ENCODE measurements at places on chromosomes 5 and 9.

DNA sequence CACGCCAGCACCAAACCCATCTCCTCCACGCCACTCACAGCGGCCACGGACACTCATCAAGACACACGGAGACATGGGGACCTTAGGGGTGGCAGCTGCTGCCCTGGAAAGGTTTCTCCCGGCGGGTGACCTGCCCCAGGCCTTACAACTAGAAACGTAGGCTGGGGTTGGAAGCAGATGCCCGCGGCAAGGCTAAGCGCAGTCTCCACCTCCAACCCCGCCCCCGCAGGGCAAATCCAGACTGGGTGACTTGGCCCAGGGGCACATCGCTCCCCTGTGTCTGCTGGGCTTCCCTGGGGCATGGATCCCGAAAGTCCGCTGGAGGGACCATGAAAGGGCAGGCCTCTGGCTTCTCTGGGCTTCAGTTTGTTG lies 12.0 kb upstream of the ASS1 start:
- peak; percentile 61 for DNase-seq

DNA sequence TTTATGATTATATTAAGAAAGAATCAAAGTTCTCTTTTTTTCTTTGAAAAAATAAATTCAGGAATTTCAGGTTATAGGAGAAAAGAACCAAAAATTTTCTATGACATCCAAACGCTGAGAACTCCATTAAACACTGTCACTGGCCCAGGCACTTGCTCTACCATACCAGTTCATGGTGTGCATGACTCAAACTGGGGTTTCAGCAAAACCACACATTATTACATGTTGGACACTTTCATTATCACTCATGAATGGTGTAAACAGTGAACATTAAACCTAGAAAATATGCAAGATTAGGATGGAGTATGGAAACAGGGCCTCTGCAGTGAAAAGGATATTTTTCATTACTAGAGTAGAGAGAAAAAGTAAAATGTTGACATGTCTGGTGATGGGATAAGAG lies 369.9 kb upstream of the FAM174A start:
- DNase-seq: no peak

DNA sequence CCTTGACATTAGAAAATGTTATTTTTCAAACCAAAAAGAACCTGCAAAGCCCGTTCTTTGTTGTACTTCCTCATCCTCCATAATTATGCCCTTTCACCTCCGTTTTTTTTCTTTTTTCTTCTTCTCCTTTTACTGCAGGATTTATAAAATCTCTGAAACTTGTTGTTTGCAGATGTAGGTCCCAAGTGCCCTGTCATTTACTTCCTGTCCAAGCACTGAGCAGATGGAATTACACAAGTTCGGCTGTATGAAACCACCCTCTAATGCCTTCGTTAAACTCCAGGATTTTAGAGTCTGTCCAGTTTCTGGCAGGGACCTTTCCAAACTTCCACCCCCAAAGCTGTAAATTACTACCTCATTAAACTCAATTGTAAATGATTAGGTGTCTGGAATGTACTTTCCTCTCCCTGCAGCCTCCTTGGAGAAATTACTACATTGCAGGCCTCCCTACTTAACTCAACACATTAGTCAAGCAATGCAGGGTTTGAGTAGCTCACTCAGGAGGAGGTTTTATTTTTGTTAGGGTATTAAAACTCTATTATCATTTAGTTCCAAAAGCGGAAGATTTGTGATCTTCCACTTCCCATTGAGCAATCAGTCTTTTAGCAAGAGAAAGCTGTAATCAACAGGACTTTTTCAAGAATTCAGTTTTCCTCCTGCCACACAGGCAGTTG lies 125.6 kb upstream of the LPAR1 start:
- DNase-seq: no peak

DNA sequence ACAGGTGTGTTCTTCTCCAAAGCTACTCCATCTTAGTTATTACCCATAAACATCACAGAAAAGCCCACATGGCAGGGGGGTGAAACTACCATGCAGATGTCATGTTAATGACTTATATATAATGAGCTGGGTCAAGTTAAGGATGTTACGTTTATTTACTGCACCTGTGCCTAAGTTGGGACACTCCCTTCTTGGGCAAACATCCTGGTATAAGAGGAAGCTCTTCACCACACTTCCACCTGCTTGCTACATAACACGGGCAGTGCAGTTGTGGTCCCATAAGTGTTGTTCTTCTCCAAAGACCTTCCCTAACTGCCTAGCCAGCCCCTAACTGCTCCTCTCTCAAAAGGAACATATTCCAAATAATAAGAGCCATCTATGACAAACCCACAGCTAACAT lies 9.3 kb upstream of the ZCCHC9 start:
- DNase-seq: no peak

- no peak for DNase-seq
Observed at GRCh38 chr5:176629853-176630680, at the start of the genes EIF4E1B and SNCB. EIF4E1B (plus strand) TSS chr5:176630675; CDS start chr5:176642788, 12,113 bp downstream. SNCB (minus strand) TSS chr5:176630534; CDS start chr5:176629654, 880 bp downstream.

DNA sequence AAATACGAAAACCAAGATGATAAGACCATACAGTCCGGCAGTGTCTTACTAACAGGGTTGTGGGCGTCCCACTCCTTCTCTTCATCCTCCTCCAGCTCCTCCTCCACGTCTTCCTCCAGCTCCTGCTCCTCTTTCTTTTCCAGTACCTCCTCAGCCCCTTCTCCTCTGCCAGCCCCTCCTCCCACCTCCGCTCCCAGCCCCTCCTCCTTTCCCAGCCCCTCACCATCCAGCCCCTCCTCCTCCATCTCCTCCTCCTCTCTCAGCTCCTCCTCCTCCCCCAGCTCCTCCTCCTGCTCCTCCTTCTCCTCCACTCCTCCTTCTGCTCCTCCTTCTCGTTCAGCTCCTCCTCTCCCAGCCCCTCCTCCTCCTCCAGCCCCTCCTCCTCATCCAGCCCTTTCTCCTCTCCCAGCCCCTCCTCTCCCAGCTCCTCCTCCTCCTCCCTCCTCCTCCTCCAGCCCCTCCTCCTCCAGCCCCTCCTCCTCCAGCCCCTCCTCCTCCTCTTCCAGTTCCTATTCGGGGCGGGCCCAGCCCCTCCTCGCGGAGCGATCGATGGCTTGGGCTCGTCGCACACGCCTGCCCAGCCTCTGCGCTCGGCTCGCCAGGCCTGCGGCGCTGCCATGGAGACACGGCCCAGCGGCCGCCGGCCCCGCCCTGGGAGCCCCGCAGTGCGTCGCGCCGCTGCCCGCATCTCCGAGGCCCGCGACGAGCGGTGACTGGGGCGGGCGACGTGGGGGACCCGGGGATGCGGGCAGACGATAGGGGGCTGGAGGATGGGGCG lies at the start of gene BRD3OS:
BRD3OS (plus strand) TSS at position 654 of the 778 bp plus-strand sequence. CDS start 1,267 bp downstream, outside the sequence.
- DNase-seq: peak; percentile 100

GRCh38 chr9:98775831-98776441 lies 20.4 kb downstream of the ANKS6 start:
- peak; percentile 71 for DNase-seq

GRCh38 chr9:38697776-38698300 lies 22.1 kb downstream of the FAM240B start:
- no peak for DNase-seq

GRCh38 chr5:66498791-66499207 lies 97.4 kb upstream of the MAST4 start:
- peak; percentile 41 for DNase-seq

- DNase-seq: no peak
Observed at GRCh38 chr9:10649076-10649475, 36.3 kb upstream of the PTPRD start.

DNA sequence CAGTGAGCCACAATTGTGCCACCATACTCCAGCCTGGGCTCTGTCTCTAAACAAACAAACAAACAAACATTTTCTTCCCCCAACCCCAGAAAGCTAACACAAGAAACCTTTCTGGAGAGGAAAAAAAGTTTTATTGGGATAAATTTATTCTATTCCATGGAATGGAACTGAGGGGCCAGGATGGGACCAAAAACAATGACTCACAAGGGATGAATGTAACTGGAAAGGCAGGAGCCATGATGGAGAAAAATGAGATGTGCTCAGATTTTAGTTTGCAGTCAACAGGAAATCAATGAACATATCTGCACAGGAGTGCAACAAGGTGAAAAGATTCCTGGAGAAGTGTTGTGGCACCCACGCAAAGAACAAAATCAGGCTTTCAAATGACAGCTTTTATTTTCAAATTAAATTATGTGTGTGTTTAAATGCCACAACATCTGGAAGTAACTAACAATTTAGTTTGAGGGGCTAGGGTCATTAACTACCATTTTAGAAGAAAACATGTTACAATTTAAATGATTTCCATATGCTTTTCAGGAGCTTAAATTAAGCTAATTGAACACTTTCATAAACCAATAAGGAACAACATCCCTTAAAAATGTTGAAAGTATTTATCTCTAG lies 208.6 kb downstream of the TSSK1B start:
- DNase-seq: no peak

- peak; percentile 29 for DNase-seq
Observed at GRCh38 chr9:129777769-129778130, 24.9 kb upstream of the PTGES start.

DNA sequence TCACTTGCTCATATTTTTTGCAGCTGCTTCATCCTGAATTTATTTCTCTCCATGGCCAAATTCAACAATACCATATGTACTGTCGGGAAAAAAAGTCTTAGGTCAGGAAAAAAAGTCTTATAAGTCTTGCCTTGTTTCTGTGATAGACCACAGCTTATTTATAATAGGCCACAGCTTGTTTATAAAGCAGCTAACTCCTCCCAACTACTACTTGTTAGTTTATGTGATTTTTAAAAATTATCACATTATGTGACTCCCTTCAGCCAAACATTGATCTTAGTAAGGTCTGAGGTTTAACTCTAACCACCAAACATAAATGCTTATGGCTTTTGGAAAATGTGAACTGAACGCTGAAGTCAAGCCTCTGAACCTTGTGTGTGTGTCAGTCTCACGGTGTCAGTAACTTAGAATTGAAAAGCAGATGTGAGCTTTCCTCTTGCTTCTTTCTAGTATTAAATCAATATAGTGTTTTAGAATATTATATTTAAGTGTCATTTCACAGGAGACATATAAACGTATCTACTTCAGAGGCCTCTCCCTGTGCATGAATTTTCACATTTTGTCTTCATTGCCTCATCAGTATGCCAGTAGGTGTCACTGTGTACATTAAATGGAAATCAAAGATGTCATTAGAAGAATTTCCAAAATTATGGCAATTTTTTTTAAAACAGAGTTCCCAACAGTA lies 51.3 kb downstream of the SNX24 start:
- DNase-seq: peak; percentile 51

GRCh38 chr9:74071502-74071901 lies 425.6 kb upstream of the RORB start:
- no peak for DNase-seq

- DNase-seq: no peak
Observed at GRCh38 chr5:127074466-127074865, 1.2 kb upstream of the C5orf63 start.
